ENCODE measurements at places on chromosomes 16 and 17.
A peak's percentile ranks its signal among the peaks of the same experiment; 100 is the strongest.

- DNase-seq: no peak
Observed at GRCh38 chr17:35735036-35735805, 3.8 kb downstream of the RASL10B start.

DNA sequence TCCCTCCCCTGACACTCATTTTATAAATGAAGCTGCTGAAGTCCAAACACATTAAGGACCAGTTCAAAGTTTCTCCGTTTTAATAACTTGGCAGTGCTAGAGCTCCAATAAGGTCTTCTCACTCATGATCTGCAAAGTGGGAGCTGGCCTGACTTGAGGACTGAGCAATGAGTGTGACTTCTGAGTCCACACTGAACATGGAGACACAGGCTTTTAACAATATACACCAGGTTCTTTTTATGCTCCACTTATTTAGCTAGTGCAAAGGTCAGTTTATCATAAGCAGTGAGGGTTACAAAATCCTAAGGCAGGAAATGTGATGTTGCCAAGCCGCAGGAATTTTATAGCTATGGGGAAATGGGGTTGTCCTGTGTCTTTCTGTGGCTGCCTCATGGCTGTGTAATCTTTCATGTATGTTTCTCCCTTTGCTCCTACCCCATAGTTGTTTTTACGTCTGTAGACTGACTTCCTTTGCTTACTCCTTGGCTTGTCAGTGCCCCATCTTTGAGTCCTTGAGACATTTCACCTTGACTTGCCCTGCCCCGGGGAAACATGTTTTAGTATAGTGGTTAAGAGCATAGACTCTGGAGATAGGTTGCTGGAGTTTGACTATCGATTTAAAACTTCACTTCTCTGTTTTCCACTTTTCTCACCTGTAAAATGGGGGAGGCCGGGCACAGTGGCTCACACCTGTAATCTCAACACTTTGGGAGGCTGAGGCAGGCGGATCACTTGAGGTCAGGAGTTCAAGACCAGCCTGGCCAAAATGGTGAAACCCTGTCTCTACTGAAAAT is 12.2 kb upstream of the MMD start:
- no peak for DNase-seq

DNA sequence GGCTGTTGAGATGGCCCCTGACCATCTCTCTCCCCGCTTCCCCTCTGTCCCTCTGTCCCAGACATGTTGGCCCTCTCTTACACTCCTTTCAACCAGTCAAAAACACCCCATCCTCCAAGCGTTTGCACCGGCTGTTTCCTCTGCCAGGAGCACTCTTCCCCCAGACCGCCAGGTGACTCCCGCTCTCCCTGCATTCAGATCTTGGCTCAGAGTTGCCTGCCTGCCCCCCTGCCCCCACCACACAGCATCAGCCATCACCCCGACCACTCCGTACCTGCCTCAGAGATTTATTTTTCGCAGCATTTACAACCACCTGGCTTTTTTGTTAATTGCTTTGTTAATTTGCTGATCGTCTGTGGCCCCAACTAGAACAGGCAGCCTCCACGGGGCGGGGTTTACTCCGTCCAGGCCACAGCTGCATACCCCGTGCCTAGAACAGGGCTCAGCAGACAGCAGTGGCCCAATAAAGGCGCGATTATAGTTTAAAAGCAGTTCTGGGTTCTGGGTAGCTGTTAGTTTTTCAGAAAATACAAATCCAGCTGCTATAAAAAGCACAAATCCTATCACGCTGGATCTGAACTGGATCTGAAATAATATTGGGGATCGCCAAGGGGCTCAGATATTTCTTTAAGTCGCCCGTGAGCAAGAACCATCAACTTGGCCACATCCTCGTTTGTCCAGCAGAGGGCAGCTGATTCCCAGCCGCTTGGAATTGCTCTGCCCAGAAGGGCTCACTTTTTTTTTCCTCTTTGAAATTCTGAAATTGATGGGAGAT is 173.6 kb downstream of the IRF8 start:
- peak; percentile 75 for DNase-seq

- peak; percentile 49 for DNase-seq
Observed at GRCh38 chr16:1612320-1613111, at the start of gene CRAMP1. CRAMP1 (plus strand) TSS chr16:1612360; CDS start chr16:1614640, 2,280 bp downstream.

DNA sequence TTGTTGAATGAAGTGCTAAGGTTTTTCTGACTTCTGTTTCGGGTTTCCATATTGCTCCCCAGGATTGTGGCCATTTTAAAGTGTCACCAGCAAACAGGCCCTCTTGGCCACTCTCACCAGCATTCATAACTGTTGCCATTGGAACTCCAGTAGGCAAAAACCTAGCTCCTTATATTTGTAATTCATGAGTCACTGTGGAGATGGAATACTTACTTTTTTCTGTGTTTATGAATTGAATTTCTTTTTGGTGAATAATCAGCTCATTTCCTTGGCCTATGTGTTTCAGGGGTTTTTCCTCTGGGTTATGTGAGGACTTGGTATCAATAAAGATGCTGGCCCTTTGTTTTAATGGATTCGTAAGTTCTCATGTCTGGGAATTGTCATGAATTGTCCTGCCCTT is 255.1 kb downstream of the SNX29 start:
- no peak for DNase-seq

GRCh38 chr16:2148714-2149629 is 547 bp downstream of the RAB26 start:
- peak; percentile 60 for DNase-seq

- DNase-seq: peak; percentile 76
Observed at GRCh38 chr17:40646791-40647623, 611 bp downstream of the SMARCE1 start.

- DNase-seq: no peak
Observed at GRCh38 chr16:20954574-20954973, 54.0 kb downstream of the LYRM1 start.

DNA sequence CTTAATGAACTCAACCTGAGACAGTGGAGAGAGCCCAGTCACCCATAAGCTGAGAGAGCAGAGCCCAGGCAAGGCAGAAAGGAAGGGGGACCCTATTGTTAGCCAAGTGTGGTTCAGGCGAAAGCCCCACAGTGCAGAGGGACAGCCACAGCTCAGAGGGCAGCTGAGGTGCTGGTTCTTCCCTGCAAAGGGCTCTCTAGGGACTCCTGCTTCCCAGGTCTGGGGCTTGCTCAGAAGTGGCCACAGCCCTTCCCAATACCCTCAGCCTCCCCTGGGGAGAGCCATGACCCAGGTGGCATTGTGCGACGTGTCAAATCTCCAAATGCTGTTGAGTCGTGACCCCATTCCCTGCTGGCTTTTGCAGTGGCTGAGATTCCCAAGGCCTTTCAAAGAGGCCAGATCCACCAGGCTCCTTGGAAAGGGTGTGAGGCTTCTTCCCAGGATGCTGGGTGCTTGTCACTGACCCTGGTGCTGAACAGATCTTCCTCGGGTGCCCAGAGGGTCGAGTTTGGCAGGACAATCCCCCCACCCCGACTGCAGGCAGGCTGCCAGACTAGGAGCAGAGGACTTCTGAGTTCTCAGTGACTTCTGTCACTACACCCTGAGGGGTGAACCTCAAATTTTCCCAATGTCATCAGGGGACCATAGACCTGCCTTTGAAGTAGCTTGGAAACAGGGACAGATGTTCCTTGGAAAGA is 2.5 kb upstream of the CCL17 start:
- no peak for DNase-seq

DNA sequence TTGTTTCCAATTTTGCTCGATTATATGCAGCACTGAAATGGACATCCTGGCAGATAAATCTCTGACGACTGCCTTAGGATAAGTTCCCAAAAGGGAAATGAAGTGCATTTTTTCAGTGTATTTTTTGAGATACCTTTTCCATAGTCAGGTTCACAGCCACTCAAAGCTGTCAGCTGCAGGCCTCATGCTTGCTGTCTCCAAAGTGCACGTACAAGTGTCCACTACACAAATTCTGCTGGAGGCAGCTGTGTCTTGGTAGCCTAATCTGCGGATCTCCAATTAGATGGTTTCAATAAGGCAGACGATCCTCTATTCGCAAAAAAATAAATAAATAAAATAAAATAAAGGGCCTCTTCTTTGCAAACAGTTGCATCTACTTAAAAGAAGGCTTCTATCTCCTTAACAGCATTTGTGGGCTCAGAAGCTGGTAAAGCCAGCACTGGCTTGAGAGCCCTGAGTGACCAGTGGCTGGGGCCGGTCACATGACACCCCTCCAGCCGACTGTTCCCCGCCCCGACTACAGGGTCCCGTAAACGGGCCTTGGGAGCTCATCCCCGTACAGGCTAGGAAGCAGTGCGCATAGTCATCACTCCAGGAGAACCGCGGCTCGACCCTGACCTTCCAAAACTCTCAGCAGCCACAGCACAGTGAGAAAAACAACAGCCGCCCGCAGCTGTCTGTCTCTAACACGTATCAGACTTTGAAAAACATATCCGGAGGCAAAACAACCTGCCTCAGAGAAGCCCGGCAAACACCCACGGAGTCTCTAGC is 18.8 kb downstream of the RPH3AL start:
- DNase-seq: peak; percentile 15

GRCh38 chr16:48381201-48381600 is 4.0 kb downstream of the SIAH1 start:
- DNase-seq: no peak

DNA sequence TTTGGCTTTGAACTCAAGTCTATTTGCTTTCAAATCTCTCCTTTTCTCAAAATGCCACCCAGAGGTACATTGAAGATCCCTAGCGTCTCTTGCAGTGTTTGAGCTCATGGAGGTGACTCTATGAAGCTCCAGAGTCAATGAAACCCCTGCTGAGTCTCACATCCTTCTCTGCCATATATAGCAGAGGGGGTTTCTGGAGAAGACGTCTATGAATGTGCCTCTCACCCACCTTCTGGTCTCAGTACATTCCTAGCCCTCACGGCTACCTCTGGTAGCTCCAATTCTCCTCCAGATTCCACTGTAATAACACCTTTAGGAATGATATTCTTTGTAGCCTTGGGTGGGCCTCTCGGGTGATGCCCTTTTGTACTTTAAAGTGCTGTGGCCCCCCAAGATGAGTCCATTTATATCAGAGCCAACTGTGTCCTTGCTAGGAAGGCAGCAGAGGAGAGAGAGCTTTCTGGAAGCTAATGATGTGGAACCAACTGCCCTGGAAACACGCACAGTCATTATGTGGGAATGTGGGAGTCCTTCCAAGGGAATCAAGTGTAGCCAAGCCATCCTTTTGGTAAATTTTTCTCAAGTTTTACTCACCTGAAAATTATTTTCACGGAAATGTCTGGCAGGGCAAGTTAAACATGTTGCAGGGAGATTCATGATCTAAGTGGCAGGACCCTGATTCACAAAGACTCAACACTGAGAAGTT is 123.4 kb downstream of the ASIC2 start:
- no peak for DNase-seq

GRCh38 chr16:55622930-55623561 is 32.7 kb upstream of the SLC6A2 start:
- no peak for DNase-seq

DNA sequence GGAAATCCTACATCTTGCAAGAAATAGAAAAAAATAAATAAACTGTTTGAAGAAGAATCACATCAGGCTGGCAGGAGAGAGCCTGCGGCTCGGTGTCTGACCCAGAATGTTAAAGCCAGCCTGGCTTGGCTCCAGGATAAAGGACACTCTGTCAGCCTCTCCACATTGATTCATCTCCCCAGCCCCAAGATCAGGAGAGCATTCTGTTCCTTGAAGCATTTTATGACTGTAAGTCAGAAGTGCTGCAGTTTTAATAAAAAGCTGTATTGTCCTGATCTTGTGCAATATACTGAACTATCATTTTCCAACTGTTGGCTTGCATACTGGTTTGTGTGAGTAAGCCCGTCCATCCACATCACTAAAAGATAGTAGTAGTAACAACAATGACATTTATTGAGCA is 426.6 kb downstream of the HAPSTR1 start:
- no peak for DNase-seq

- no peak for DNase-seq
Observed at GRCh38 chr16:4303973-4304372, 11.9 kb upstream of the GLIS2 start.

DNA sequence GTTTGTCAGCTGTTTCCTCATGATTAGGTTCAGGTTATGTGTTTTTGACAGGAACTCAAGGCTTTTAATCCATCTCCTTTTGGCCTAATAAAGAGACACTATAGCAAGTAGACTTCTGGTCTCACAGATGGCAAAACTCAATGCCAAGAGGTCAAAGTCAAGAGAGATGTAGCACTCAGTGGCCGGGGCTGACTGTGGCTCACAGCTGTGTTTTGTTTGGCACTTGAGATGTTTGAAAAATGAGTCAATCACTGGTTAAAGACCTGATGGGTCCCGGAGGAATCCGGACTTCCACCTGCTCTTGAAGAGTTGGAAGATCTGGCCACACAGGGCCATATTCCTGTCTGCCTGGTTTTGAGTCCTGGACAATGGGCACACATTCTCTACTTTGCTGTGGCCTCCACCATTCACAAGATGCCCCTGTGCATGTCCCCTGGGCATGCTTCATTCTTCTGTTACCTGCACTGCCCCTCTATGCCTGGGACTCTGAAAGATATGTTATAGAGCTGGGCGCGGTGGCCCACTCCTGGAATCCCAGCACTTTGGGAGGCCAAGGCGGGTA is 210.3 kb downstream of the SNX29 start:
- no peak for DNase-seq
